ENCODE measurements at places on chromosomes 12 and 14.
A peak's percentile ranks its signal among the peaks of the same experiment; 100 is the strongest.

DNA sequence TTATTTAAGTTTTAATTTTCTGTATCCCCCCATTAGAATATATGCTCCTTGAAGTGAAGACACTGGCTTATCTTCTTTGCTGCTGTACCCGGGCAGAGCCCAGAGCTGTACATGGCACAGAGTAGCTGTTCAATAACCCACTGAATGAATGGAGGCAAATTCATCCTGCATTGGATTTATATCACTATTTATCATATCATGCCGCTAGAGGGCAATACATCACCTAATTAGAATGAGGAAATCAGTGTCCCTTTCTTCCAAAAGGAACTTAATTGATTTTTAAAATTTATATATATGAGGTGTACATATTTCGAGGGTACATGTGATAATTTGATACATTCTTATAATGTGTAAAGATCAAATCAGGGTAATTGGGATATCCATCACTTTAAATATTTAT is 89.2 kb upstream of the TMEM260 start:
- DNase-seq = no peak

- DNase-seq = no peak
These were observed 348.0 kb downstream of the SEC23A start for GRCh38 chr14:38755036-38755435.

- DNase-seq = no peak
These were observed 96.4 kb upstream of the SOX5 start for GRCh38 chr12:24045816-24046257.

GRCh38 chr12:19095331-19095730 is 34.2 kb upstream of the PLEKHA5 start:
- no peak for DNase-seq

GRCh38 chr14:69895109-69895508 is 15.9 kb downstream of the SMOC1 start:
- DNase-seq = no peak

GRCh38 chr14:92750994-92751400 is 2.6 kb upstream of the LGMN start:
- no peak for DNase-seq

- DNase-seq = no peak
These were observed 26.3 kb upstream of the ANO2 start for GRCh38 chr12:5971194-5971850.

DNA sequence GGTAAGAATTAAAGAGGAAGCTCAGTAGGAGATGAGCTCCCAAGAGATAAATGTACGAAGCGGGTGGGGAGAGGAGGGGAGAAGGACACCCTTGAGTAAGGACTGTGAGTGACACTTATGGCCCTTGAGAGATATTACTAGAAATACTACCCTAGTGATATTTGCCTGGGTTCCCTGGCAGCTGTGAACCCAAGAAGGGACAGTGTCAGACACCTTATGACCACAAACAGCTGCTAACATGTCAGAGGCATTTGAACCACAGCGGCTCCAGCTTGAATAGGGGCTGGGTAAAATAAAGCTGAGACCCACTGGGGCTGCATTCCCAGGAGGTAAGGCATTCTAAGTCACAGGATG is 19.6 kb upstream of the SLC6A12 start:
- no peak for DNase-seq

- no peak for DNase-seq
These were observed 120.9 kb downstream of the TMEM132C start for GRCh38 chr12:128387811-128388422.

GRCh38 chr12:56261503-56262232 is 3.5 kb upstream of the ANKRD52 start:
- no peak for DNase-seq

DNA sequence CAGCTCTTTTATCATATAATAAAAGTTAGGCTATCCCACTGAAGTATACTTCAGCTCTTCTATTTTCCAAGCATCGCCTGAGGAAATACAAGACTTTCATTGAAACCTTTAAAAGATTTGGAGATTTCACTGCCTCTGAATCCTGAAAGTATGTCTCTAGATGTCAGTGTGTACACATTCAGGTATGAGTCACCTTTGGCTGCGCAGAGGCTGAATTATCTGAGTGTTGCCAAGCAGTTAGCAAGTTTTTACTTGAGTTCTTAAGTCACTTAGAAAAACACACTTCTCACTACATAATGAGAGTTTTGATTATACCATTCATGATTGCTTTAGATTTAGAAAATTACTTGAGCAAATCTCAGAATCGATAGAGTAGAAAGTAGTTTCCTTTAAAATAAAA is 210.3 kb downstream of the TMTC2 start:
- DNase-seq = no peak

DNA sequence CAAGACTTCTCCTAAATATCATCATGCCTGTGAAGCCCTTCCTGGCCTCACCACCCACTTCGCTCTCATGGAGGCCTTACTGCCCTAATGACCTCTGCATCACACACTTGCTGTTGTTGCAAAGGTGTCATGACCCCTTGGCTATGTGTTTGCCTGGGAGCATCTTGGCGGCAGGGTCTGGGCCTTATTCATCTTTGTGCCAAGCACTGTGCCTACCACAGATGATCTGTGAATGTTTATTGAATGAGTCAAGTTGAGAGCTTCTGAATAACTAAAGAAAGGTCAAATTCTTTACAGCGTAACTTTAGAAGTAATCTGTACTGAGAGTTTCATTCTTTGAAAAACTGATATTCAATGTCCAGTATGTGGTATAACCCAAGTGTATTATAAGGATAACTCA is 113.3 kb downstream of the TTC8 start:
- no peak for DNase-seq

GRCh38 chr12:107318556-107318805 is 225.1 kb upstream of the CRY1 start:
- no peak for DNase-seq

- no peak for DNase-seq
These were observed 686.7 kb upstream of the TBX3 start for GRCh38 chr12:115370650-115371049.

DNA sequence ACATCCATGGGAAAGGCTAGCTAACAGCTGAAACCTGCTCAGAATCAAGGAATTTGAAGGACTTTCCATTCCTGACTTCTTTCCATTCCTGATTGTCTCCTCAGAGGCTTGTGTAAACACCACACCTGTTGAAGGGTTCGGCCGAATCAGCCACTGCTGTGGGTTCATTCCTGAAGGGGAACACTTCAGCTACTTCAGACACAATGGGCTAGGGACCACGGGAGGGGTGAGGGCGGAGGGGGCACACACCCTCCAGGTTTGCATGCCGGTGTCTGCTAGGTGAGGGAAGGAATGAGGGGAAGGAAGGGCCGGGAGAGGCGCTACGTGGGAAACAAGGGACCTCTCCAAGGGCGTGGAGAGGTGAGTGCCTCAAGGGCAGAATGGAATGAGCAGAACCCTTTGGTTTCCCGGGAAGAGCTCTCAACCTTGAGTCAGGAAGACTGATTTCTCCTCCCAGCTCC is 1.3 kb downstream of the GPRC5A start:
- no peak for DNase-seq

DNA sequence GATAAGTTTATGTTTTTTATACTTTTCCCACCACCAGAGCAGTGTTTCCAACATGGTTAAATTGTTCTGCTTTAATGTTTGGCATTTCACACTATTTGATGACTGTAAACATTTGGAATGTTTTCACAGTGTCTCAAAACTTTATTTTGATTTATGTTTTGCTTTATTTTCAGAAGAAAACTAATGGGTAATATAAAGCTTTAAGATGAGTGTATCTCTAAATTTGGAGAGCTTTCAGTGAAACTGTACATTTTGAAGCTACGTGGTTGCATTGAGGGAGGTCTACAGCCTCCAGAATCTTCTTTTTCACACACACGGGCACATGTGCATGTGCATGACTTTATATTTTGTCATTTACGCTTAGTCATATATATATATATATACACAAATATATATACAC is 10.7 kb downstream of the BICD1 start:
- no peak for DNase-seq

GRCh38 chr12:113548467-113548866 is 76.8 kb upstream of the LHX5 start:
- DNase-seq = no peak

DNA sequence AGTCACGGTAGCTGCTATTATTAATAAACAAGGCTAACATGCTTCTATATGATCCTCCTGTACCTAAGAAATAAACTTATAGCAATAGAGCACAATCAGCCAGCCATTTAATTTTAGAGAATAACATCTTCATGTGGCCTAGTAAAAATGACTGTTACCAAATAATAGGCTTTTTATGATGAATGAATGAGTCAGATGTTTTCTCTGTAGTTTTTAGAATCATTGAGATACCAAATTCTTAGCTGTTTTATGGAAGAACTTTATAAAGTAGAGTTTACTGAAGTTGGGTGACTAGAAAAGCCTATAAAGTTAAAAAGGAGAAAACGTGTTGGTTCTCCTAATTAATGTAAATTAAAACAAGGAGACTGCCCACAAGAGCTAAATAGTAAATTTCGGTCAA is 40.7 kb downstream of the WNK1 start:
- DNase-seq = no peak

GRCh38 chr12:131108177-131108955 is 154.7 kb downstream of the ADGRD1 start:
- no peak for DNase-seq

- DNase-seq = no peak
These were observed 6.3 kb downstream of the FOXN4 start for GRCh38 chr12:109302770-109303169.

DNA sequence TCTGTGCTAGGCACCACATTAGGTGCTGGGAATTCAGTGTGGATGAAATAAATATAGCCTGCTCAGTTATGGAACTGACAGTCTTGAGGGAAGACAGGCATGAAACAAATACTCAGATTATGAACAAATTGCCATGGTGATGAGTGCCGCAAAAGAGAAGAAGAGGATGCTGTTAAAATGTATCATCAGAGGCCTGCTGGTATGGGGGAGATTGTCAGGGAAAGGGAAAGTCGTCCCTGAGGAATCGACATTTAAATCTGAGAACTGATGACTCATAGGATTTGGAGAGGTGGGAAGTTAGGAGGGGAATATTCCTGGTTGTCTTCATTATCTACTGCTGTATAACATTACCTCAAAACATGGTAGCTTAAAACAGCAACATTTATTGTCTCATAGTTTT is 42.0 kb downstream of the PPP1R36 start:
- DNase-seq = no peak

- no peak for DNase-seq
These were observed 126.3 kb upstream of the RTL1 start for GRCh38 chr14:101029668-101030290.

- peak; percentile 29 for DNase-seq
These were observed 147.6 kb downstream of the CHST11 start for GRCh38 chr12:104604070-104604994.

DNA sequence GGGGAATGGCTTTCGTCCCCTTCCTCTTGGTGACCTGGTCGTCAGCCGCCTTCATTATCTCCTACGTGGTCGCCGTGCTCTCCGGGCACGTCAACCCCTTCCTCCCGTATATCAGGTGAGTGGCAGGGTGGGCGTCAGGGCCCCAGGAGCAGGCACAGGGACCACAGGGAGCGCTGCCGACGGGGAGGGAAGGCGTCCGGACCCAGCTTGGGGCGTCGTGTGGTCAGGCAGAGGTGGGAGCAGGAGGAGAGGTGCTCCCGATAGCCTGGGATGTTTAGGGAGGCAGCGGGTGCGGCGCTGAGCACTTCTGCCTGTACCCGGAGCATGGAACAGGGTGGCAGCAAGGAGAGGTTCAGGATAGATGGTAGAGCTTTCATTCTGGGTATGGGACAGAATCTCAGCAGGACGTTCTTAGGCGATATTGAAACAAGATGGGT is 444 bp downstream of the DRAM1 start:
- DNase-seq = no peak
